ENCODE measurements at places on chromosomes 5 and 9.
A peak's percentile ranks its signal among the peaks of the same experiment; 100 is the strongest.

- no peak for DNase-seq
Measured at GRCh38 chr9:87504938-87505337, 7.3 kb downstream of the DAPK1 start.

GRCh38 chr9:106296426-106296825 lies 566.5 kb upstream of the ZNF462 start:
- DNase-seq = no peak

DNA sequence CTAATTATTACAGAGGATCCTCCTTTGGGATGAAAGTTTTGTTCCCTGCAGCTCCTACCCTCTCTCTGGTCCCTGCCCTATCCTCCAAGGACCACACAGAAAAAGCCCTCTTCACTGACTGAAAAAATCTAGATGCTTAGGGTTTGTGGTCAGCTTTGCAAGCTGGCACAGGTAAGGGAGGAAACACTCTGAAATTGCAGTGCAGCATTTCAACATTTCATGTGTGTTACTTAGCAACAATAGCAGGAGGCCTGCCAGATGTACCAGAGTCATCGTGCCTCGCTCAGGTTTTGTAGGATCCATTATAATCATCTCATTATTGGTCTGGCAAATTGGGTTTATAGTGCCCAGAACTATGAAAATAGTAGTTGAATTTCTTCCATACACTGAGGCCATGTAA lies 109.5 kb downstream of the PALM2AKAP2 start:
- DNase-seq = no peak

GRCh38 chr9:113638897-113639296 lies 175.4 kb downstream of the RGS3 start:
- no peak for DNase-seq

GRCh38 chr9:98222885-98223691 lies 30.7 kb upstream of the CORO2A start:
- DNase-seq = no peak

DNA sequence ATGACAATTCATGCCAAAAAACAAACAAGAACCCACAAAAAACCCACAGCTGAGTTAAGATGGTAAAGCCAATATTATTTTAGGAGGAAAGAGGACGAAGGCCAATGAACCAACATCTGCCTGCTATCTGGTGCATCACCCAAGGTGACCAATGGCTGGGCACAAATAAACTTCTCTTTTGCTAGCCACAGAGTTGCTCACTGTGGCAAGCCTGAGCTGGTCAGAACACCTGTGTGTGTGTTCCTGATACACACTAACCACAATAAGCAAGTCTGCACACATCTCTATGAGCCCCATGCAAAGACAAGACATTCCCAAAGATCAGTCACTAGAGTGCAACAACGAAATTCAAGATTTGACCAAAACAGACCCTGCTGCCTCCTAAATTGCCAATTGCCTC lies 63.1 kb downstream of the RNF38 start:
- no peak for DNase-seq

DNA sequence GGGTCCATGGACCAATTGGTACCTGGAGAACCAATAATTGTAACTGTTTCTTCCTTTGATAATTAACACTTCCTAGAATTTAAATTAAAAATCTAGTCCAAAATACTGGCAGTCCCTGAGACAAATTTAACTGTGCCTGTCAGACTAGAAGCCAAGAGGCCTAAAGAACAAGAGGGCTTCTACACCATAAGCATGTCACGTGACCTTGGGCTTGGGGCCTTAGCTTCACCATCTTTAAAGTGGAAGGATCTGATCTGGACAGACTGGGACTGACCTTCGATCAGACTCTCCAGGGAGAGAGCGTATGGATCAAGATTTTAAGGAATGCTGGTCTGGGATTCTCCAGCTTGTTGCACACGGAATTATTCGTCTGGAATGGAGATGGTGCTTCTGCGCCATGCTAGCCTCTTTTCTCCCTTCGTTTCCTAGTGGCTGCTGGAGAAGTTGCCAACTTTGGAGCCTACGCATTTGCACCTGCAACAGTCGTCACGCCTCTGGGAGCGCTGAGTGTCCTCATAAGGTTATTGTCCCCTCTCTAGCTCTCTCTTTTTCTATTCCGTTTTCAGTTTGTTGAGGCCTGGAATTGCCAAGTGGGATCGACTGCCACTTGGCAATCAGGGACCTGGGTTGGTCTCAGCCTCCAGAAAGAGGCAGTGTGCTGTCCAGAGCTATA lies 8.4 kb downstream of the NIPAL4 start:
- no peak for DNase-seq

DNA sequence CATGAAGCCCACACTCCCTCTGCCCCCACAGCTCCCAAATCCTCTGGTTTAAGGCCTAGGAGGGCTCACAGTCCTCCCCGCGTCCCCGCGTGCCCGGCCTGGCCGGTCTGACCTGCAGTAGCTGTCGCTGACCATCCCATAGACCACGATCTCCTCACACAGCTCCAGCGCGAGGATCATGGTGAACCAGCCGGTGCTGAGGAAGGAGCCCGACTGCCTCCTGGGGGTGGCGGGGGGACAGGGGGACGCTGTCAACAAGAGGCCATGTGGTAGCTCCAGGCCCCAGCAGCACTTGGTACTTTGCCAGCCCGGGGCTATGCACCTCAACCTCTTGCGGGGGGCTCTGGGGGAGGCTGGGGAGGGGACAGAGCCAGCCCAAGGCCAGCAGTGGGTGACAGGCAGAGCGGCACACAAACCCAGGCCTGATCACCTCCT lies 7.0 kb downstream of the ST6GALNAC4 start:
- DNase-seq = no peak

GRCh38 chr5:154830219-154830595 lies 20.2 kb downstream of the FAXDC2 start:
- no peak for DNase-seq

DNA sequence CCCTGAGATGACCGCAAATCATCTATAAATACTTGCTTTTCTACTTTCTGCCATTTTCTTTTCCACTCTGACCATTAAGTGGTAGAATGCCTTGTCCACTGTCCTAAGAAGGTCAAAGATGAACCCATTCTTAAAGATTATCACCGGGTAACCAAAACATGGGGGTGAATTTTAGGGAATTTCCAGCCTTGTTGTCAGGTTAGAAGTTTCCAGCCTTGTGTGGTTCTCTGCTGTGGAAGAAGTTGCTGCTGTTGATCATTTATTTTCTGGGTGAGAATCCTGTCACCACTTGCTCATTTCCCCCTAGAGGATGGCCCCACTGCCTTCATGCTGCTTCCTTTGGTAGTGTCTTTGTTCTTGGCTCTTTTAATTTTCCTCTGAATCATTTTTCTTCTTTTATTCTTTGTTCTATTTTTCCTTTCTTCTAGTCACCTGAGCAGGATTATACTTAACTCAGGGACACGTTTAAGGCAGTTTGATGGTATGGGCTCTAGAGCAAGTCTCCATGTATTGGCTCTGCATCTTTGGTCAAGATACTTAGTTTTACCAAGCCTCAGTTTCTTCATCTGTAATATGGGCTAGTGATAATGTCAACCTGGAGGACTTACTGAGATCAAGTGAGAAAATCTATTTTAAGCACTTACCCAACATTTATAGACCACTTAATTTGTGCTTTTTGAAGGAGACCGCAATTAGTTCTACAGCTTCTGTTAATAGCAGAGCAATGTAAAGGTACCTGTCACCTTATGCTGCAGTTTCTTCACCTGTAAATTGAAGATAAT lies 266.2 kb downstream of the ARHGAP26 start:
- DNase-seq = no peak

DNA sequence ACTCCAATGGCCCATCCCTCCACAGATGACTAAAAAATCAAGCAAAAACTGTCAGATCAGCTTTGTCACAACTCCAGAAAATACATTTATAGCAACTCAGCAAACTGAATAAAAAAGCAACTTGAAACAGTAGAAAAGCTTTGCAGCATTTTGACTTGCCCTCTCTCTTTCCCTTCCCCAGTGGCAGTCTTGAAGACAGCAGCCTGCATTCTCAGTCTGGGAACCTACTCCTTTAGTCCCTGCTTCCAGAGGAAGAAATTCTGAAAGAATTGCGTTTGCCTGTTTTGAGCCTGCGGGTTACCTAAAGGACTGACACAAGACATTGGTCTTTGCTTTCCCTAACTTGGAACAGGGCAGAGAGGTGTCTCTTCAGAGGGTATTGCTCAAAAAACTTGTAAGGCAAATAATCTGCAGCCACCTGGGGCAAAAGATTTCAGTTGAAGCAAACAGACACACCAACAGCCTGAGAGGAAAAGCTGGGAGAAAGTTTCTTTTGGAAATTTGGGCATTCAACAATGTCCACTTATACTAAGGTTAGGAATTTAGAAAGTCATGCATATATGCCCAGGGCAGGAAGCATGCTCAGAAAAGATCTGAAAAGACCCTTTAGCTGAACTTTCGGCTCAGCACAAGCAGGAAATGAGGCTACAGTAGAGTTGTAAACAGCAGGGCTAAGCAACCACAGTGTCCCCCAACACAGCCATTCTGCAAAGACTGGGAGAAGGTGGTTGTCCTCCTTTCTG lies 15.2 kb upstream of the SLC35D2 start:
- no peak for DNase-seq

DNA sequence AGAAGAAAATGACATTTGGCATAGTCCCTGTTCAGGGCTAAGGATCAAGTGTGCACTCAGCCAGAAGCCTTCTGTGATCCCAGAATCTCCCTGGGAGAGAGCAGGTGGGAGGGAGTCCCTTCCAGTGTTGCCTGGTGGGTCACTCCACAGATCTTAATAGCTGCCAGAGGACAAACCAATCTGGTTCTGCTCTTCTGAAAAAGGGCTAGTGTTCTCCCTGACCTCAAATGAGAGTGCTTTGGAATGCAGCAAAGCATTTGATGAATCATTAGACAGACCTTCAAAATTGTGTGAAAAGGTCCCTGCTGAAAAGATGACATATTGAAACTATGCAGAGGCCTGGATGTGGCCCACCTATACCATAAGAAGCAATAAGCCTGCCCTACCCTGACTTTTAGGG lies 339.7 kb downstream of the TMEM232 start:
- no peak for DNase-seq

DNA sequence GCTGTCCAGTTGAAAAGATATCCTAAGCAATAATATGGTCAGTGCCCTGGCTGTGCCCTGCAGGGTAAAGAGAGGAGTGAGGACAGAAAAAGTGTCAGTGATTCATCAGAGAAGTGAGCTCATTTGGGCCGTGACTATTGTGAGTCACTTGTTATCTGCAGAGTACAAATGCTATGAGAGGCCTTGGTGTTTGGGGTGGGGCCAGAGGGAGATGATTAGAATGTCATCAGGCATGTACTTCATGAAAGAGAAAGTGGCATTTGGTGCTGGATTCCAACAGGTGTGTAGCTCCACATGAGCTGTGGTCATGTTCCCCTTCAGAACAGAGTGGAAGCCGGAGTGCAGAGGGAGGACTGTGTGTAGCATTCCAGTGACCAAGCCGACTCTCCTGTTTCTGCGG lies 174.1 kb downstream of the KDM4C start:
- DNase-seq = no peak

DNA sequence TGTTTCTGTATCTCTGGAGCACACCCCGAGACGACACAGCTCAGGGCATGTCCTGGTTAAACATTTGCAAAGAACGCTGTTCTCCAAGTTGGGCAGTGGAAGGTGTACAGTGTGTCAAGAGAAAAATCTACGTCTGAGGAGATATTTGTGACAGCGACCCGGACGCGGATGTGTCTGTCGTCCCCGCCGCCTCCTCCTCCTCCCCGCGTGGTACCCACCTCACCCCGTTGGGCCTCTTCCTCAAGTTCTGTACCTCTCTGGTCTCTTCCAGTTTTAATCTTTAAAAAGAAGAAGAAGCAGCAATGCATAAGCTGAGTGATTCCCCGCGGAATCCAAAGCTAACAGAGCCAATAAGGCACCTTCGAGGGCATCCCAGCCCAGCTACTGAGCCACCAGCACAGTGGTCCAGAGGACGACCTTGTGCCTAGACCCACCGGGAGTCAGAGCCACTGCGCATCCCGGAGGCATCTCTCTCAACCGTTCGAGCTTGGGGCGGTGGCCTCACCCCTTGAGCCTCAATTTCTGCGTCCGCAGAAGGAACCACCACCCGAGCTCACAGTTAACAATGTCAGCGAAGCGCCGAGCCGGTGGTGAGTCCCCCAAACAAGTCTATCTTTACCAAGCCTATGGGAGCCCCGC lies 467 bp downstream of the C9orf78 start:
- DNase-seq = peak; percentile 23

GRCh38 chr5:137136991-137137632 lies 362.0 kb downstream of the SPOCK1 start:
- DNase-seq = no peak

- no peak for DNase-seq
Measured at GRCh38 chr5:34574936-34575467, 81.1 kb upstream of the RAI14 start.

GRCh38 chr9:11779971-11780370 lies 913.2 kb upstream of the TYRP1 start:
- DNase-seq = no peak

GRCh38 chr5:130870691-130871090 lies 294.4 kb downstream of the HINT1 start:
- DNase-seq = no peak

DNA sequence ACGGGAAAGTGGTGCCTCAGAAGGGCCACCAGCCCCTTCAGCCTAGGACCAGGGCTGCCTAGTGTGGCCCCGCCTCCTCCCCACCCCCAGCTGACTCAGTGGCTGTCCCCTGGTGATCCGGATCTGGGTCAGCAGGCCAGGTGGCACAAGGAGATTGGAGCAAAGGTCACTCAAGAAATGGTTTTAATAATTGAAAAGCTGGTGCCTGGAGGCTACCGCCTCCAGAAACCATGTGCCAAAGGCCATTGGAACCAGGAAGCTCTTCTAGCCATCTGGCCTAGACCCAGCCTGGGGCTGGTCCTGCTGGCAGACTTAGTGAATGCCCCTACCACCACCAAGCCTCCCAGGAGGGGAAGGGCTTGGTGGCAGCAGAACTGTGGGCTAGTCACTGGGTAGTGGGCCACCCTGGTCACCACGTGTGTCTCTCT lies 1.5 kb downstream of the ST6GALNAC4 start:
- DNase-seq = no peak

DNA sequence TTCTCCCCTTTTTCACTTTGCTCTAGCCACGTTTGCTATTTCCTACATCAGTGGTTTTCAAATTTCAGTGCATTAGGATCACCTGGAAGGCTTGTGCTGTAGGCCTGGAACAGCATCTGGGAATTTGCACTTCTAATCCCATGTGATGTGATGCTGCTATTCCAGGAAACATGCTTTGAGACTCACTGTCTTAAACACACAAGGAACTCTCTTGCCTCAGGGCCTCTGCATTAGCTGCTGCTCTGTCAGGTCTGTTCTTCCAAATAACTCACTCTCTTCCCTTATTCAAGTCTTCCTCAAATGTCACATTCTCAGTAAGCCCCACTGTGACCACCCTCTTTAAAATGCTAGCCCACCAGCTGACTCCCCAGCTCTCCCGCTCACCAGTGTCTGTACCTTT lies 204.0 kb downstream of the DNAH5 start:
- DNase-seq = no peak
